ENCODE measurements at places on chromosomes 6 and 20.

GRCh38 chr20:61608275-61609085 is 356.4 kb downstream of the CDH4 start:
- DNase-seq: no peak

GRCh38 chr6:101296169-101296960 is 97.1 kb upstream of the GRIK2 start:
- DNase-seq: no peak

DNA sequence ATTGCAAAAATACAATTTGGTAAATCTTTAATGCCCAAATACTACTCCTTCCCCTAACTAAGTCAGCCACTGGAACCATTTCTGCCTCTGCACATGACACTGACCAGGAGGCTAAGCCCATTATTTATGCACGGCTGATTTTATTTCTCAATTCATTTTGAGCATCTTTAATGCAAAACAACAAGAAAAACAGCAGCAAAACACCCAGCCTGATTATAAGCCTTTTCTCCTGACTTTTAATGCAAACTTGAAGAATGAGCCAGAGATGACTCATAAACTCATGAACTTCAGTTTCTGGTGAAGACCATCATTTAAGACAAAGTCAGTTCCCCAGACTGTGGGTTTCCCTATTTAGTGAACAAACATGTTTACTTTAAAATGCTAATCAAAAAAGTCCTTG is 51.6 kb downstream of the CYP24A1 start:
- no peak for DNase-seq

DNA sequence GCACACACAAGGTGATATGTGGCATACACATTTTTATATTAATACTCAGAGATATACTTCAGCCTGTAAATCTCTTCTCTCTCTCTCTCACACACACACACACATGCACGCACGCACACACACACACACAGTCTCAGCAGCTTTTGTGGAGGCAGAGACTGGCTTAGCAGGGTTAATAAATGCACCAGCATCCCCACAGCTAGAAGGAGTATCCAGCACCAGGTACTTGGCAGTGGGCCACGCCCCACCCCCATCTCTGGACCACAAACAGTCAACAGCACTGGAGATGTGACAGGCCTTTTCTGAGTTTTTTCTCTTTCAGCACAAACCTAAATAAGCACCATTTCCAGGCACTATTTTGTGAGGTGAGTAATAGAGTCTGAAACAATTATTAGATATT is 47.3 kb upstream of the LRFN2 start:
- no peak for DNase-seq

DNA sequence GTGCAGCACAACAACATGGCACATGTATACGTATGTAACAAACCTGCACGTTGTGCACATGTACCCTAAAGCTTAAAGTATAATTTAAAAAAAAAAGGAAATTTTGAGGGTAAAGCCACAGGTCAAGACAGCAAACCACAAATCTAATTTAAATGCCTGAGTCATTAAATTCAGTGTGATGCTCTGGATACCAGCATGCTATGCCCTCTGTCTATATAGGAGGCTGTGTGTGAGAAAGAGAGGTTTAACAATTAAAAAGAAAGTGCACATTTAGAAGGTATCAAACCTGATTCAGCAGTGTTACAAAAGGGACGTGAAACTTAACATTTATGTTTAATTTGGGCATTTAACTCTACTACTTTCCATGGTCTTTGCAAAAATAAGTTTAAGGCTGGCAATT is 276.3 kb downstream of the ADGRB3 start:
- no peak for DNase-seq

DNA sequence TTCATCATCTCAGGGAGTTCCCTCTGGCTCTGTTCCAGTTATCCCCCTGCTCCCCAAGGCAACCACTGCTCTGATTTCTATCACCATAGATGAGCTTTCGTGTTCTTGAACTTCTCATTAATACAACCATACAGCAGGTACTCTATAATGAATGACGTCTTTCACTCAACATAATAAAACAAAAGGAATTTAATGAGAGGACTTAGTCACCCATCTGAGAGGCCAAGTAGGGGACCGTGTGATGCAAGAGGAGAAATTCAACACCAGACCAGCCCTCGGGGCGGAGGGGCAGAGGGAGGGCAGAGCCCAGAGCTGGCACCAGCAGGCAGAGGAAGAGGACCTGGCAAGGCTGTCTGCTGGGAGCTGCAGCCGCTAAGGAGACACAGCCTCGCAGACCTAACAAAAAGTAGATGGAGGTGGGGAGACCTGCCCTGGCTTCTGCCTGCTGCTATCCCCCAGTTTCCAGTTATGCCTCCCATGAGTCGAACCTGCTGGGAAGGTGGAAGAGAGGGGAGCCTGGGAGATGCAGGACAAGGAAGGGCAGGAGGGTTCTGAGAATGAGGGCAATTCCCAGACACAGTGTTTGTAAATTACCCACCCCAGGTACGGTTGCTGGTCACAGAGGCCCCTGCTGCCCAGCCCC is 13.8 kb downstream of the CCN5 start:
- peak; percentile 51 for DNase-seq

- DNase-seq: no peak
Observed at GRCh38 chr6:28816909-28817807, 106.6 kb downstream of the TRIM27 start.

DNA sequence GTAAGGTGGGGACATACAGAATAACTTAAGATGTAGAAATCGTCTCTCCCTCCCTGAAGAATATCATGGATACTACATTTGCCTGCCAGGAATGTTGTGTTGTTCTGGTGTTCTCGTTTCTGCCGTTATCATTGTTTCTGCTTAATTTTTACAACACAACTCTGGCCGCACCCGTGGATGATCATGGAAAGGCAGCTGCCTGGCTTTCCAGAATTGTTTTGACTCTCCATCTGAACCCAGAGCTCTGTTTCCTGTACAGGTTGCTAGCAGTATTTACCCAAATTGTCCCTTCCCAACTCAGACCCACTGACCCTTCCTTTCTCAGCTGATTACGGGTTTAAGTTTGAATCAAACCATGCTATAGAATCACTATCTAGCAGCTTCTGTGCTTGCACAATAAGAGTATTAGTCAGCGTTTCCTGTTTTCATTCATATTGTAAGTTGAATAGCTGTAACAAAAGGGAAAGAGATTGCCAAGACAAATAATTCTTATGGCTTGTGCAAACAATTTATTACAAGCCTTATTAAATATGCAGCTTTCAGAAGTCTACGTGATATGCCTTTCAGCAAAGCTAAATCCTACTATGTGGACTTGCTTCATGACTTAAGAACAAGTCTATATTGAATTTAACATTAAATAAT is 139.0 kb downstream of the MTHFD1L start:
- DNase-seq: no peak
